ENCODE measurements at places on chromosomes 4 and X.

- DNase-seq, result no peak
These were observed 164.0 kb downstream of the SH3KBP1 start for GRCh38 chrX:19723427-19723826.

DNA sequence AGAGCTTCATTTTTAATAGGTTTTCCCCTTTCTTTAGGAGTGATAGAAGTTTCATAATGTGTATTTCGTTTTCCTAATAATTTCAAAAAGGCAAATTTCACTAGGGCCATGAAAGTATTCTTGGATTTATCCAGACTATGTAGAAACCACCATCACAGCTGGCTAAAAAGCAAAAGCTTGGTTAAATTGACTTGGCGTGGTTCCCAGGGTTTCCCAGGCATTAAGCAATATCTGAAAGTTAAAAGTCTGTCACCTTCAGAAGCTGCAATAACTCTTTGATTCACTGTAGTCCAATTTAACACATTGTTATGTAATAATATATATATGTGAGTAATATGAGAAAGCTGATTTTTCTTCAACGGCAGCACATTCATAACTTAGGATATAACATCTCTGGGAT lies 38.3 kb downstream of the NDNF start:
- DNase-seq, result no peak

DNA sequence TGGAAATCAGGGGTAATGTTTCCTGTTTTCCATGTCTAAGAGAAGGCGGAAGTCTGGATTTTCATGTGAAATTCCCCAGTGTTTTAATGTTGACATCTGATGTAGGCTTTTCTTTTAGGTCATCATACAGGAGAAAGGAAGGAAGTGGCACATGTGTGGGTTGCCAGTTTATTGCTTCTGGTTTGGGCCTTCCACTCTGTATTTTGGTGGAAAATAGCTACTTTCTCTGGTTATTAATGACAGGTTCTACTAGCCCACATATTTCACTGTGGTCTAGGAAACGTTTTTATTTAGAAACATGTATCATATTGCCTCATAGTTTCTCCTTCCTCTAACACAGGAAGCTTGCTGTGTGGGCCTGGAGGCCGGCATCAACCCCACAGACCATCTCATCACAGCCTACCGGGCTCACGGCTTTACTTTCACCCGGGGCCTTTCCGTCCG lies 7.2 kb downstream of the PDHA1 start:
- no peak for DNase-seq

GRCh38 chr4:25402521-25402920 lies 25.5 kb downstream of the ANAPC4 start:
- DNase-seq, result no peak

GRCh38 chr4:89939546-89939945 lies 44.9 kb downstream of the MMRN1 start:
- no peak for DNase-seq

DNA sequence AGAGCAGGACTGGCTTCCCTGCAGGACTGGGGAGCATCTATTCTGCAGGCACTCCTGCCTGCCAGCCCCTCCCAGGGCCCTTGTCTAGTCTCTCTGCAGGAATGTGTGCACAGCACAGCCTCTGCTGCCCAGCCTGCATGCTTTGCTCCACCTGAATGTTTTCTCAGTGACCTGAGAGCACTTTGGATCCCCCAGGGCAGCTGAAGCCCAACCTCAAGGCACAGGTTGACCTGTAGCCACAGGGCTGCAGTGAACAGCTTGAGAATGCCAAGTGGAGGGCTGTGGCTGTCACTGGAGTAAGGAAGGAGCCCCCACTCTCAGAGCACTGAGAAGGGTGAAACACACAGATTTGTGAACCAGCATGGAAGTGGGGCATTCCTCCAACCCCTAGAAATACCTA lies 760.2 kb downstream of the STIM2 start:
- DNase-seq, result no peak

GRCh38 chrX:2627272-2627867 lies 63.7 kb upstream of the CD99 start:
- no peak for DNase-seq

GRCh38 chrX:110116066-110116980 lies 113.4 kb downstream of the TMEM164 start:
- DNase-seq, result no peak

GRCh38 chrX:78759081-78759480 lies 11.6 kb downstream of the LPAR4 start:
- no peak for DNase-seq

DNA sequence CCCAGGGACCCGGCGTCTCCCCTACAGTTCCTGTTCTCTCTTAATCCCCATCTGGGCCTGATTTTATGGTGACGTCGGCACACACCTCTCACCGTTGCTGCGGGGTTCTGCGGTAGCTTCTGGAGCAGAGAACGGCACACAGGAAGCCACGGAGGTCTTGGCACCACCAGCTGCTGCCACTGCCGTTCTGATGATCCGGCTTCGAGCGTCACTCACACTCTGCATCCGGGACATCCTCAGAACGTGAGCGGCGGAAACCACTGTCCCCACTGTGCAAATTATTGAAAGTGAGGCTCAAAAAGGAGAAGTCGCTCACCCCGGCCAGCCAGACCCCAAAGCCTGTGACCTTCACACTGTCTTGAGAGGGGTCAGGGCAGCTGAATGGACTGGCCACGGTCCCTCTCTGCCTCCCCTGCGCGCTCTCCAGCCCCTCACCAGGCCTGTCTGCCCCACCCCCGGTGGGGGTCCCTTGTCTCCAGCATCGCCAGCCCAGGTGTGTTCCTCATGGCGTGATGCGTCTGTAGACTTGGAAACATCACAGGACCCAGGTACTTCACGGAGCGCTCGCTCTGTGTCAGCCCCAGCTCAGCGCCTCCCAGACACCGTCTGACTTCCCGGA lies 201.1 kb downstream of the AFAP1 start:
- no peak for DNase-seq

GRCh38 chr4:22238742-22239141 lies 277.1 kb downstream of the ADGRA3 start:
- DNase-seq, result no peak

GRCh38 chrX:16119353-16120220 lies 3.8 kb upstream of the GRPR start:
- no peak for DNase-seq
